ENCODE measurements at places on chromosomes 7 and 10.

GRCh38 chr10:4181621-4182049 lies 396.6 kb upstream of the KLF6 start:
- DNase-seq = no peak

GRCh38 chr10:72044417-72045041 lies 43.8 kb downstream of the SPOCK2 start:
- DNase-seq = no peak

GRCh38 chr10:87657371-87657770 lies 2.3 kb upstream of the PAPSS2 start:
- DNase-seq = no peak

DNA sequence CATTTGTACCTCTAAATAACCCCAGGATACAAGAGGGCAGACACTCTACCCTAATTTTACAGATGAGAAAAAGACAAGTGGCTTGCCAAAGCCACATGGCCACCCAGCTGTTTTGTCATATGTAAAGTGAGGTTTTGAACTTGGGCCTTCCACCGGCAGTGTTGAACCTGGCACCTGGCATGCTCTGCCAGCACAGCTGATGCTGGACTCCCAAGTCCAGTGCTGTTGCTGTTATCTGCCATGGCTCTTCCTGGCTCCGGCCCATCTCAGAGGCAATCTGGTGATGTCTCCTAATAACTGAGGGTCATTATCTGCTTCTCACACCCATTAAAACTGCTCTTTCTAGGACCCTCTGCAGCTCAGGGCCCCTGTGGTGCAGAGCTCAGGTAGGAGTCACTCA lies 25.0 kb downstream of the BCCIP start:
- no peak for DNase-seq

DNA sequence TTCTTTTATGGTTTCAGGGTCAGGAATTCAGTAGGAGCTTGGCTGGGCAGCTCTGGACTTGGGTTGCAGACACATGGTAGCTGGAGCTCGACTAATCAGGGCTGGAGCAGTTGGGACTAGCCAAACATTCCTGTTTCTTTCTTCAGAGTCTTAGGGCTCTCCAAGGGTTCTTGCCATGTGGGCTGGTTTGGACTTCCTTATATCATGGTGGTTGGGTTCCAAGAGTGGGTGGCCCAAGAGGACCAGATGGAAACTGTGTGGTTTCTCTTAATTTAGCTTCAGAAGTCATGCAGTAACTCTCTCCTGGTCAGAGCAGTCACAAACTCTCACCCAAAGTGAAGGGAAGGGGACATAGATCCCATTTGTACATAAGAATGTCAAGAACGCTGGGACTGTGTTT lies 270.1 kb upstream of the FZD1 start:
- DNase-seq = no peak

GRCh38 chr7:99594948-99595745 lies 2.9 kb upstream of the TMEM225B start:
- DNase-seq = no peak

GRCh38 chr7:142089035-142089434 lies 22.5 kb upstream of the MGAM2 start:
- no peak for DNase-seq

- DNase-seq = no peak
Measured at GRCh38 chr7:32574626-32575025, 79.3 kb downstream of the AVL9 start.

DNA sequence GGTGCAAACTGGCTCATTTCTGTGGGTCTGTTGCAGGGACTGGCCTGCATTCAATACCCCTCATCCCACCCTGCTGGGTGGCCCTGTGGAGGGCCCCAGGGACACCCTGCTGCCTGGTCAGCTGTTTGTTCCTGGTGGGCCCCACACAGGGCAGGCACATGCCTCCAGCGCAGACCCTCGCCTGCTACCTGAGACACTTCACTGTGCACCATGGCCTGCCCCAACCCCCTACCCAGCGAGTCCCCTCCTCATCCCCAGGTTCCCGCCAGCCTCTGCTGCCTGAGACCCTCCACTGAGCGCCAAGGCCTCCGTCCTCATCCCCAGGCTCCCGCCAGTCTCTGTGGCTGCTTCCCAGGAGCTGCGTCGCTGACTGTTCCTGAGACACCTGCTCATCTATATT lies 16.8 kb downstream of the GPR146 start:
- no peak for DNase-seq

GRCh38 chr7:1936531-1937251 lies 266.6 kb downstream of the ELFN1 start:
- DNase-seq = no peak

DNA sequence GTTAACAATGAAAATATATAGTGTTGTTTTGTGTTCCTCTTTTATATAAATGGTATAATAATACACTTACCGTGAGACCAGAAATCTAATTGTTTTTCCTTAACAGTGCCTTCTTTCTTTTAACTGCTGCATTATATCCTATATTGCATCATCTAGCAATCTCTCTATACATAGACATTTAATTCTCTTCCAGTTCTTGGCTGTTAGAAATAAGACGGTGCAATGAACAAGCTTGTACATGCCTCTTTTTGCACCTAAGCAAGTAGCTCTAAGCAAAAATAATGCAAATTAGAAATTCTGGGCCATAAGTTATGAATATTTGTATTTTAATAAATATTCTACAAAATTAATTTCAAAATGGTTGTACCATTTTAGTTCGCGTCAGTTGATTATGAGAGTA lies 55.9 kb upstream of the AHR start:
- DNase-seq = no peak

- no peak for DNase-seq
Measured at GRCh38 chr7:158001621-158002320, 585.9 kb downstream of the PTPRN2 start.

DNA sequence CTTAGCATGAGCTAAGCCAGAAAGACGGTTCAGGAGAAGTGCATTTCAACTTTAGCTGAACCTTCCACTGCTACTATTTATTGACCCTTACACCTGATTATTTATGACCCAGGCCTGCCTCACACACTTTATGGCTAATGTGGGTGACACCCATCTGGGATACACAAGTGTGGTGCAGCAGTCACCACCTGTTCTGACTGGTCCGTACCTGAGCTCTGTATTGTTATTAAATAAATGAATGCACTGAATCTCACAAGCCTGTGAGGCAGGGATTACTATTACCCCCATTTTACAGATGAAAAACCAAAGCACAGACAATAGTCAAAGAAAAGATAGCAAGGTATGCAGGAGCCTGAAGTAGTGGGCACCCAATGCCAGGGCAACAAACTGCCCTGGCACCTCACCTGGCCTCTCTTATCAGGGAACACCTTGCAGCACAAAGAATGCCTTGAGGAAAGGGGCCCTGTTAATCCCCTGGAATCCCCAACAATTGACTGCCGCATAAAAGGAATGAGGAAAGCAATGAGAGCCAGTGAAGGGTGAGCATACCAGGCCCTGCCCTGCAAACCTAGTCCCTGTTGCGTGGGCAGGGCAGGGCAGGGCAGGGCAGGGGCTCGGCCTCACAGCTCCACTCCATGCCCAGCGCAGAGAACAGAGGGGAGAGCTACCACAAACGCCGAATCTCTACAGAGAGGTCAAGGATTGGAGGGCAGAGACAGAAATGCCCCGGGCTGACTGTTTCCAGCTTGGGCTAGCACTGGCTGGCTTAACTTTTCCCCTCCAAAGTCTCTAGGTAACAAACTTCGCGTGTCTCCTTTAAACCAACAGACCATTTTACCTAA lies 1.3 kb downstream of the ANXA11 start:
- no peak for DNase-seq

DNA sequence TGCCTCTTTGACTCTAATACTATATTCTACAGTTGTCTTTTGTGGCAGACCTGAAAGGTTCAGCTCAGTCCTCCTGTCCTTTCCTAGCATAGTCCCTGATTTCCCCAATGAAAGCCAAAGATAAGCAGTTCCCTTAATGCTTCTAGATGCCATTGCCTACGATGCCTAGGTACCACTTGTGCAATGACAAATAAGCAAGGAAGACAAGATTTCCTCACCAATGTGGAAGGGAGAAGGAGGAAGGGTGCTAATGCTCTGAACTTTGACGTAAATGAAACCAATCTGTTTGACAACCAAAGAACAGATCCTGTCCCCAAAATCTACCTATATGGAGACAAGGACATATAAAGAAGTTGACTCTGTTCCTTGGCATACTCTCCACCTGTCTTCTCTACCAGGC lies 393.3 kb downstream of the KCNMA1 start:
- no peak for DNase-seq

DNA sequence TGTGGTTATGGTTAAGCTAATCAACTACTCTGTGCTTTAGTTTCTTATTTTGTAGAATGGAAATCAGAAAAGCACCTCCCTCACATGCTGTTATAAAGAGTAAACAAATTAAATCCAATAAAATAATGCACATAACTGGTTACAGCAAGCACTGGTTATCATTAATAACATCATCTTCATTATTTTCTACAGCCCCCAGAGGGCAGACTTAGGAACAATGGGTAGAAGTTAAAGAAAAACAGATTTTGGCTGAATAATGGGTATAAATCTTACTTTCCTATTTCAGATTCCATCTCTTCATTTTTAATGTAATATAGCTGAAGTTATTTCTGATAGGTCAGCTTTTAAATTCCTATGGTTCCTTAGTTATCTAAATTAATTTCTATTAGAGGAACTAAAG lies 126.5 kb downstream of the DOCK4 start:
- DNase-seq = no peak

- DNase-seq = no peak
Measured at GRCh38 chr7:101902680-101903514, 85.5 kb downstream of the CUX1 start.

- no peak for DNase-seq
Measured at GRCh38 chr10:75165684-75166622, 44.6 kb upstream of the VDAC2 start.

Measured in effector CD4-positive, alpha-beta T cell (primary cell).